Stomach (tissue), 19 donors: ENCODE measurements at places on chromosomes 5 and 9. TPM values are rescaled to one million over a fixed set of nuclear protein-coding genes. Genes with fewer than 3 reads are reported as not detected.

Gene GFI1B
- total RNA-seq: 1.0 TPM

GRCh38 chr5:1304033-1304432, 9.2 kb upstream of the TERT start:
- DNase-seq: no peak

Gene ZNF367
- 1.3 TPM for total RNA-seq

GRCh38 chr5:172692451-172692850, 51.4 kb downstream of the NEURL1B start:
- DNase-seq: no peak

Gene TMEM215
- not detected for total RNA-seq
